ENCODE measurements at places on chromosomes 4 and X. TPM values are rescaled to one million over a fixed set of nuclear protein-coding genes. Genes with fewer than 3 reads are reported as not detected.

The JCHAIN gene
- total RNA-seq = not detected

The TCEAL6 gene
- not detected for total RNA-seq

The BRS3 gene
- not detected for total RNA-seq

The SLC6A8 gene
- total RNA-seq = 6.0 TPM

The CCDC110 gene
- not detected for total RNA-seq

The USP17L18 gene
- not detected for total RNA-seq

All from activated T-helper 1 cell treated with anti-CD3 and anti-CD28 coated beads, Interleukin-12 subunit alpha, Interleukin-12 subunit beta, Interleukin-2, Interleukin-4 antibody, amounts not matched to agents 30 ng/mL and 10 ng/mL and 1 ng/mL, durations not matched to agents 14 hours and 24 hours and 36 hours (primary cell).